Activated T-cell treated with anti-CD3 and anti-CD28 coated beads for 4 hours (primary cell): ENCODE measurements at places on chromosomes 6 and 20.

DNA sequence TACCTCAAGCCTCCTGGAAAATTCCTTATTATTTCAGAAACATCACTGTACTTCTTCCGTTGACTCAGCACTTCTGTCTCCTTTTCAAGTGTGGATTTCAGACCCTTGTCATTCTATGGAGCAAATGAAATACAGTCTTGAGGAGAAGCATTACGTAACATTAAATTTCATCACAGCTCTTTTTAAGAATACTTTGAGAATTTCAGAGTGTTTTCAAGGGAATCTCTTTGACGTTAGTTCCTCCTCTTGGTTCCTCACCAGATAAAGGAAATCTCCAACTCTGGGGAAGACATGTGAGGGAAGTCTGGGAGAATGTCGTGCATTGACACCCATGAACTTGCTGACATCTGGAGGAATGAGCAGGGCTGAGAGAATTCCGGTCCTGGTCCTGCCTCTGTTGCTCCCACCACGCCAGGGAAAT lies 32.3 kb downstream of the UST start:
- no peak for DNase-seq

DNA sequence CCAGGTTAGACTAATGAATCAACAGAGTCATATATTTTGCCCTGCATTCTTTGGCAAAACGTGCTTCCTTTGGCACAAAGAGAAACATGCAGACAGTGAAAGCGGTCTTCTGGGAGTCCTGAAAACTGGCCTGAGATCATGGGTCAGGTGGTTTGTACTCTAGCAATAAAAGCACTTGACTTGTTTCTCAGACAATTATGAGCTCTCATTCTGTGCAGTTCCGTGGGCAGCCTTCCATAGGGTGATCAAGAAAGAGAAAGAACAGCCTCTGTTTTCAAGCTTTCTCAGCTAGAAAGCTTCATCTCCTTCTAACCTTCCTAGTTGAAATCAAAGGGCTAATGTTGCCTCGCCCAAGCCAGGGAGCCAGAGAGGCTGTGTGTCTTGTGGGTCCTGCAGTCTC lies 62.7 kb upstream of the ISM1 start:
- no peak for DNase-seq

- no peak for DNase-seq
Observed at GRCh38 chr6:169930799-169931198, 179.4 kb downstream of the ERMARD start.

GRCh38 chr6:141552463-141552862 lies 580.3 kb upstream of the GJE1 start:
- no peak for DNase-seq

- no peak for DNase-seq
Observed at GRCh38 chr6:134438837-134439236, 120.9 kb upstream of the SGK1 start.

- no peak for DNase-seq
Observed at GRCh38 chr6:89487864-89488263, 54.9 kb downstream of the ANKRD6 start.

DNA sequence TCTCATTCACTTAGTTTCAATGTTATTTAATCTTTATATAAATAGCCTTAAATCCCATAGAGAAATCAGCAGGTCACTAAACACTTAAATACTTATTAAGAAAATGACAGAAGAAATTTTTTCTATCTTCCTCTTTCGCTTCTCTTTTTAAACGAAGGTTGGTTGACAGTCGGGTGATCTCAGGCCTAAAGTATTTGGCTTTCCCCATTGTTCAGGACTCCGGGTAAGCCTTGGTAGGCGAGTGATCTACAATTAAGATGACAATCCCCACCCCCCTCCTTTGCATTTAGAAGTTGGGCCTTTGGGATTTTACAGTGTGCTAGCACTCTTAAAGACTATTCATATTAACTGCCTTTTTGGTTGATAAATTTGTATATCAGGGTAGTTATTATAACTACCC lies 19.7 kb upstream of the UTRN start:
- DNase-seq: no peak

- DNase-seq: no peak
Observed at GRCh38 chr6:15194453-15194852, 51.4 kb upstream of the JARID2 start.

GRCh38 chr20:53071833-53072232 lies 99.7 kb downstream of the TSHZ2 start:
- no peak for DNase-seq

DNA sequence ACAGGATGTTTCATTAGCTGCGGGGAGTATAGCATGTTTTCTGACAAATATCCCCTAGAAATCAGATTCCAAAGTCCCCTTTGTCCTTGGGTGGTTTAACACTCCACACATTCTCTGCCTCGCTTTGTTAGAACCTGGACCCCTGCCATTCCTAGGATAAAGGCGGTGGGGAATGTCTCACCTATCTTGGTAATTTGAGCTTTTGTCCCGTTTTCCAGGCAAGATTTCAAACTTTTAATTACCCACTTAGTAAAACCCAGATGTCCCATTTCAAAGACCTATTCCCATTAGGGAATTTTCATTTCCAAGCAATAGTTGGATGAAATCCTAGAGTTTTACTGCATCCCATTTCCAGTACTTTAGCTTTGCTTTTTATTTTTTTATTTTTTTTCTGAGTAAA lies 501.0 kb upstream of the MAP3K7 start:
- DNase-seq: no peak

DNA sequence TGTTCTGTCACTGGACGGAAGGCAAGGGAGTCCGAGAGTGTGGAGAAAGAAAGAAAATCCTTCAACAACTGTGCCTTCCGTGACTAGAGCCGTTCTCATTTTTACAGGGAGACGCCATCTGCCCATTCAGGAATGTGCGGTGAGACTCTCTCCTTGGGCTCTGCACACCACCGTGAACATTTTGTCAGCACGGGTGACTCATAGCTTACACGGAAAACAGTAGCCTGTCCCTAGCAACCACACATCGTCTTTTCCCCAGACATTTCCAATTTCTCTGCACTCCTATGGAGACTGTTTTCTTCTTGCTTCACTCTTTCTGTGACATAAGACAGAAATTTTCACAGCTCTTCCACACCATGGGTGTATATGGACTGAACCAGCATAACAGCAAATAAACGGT lies 55.1 kb downstream of the TBXT start:
- no peak for DNase-seq
